Cortex of kidney (tissue), 1 donor: ENCODE measurements at places on chromosomes 3 and 15.

GRCh38 chr15:36896949-36897348 is 203.4 kb downstream of the MEIS2 start:
- no peak for DNase-seq

DNA sequence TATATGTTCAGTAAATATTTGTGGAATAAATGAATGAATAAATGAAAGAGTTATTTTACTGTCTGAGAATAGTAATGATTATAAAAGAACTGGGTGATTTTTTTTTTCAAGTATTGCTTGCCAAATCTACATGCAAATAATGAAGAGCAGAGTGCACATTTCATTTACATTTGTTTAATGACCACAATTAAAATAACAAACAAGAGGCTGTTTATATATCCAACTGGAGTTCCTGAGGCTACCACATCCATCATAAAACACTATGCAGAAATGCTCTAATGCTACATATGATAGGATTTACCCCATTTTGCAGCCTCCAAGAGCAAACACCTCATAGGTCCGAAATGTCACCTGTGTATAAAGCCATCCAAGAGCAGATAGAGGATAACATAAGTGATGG is 124.5 kb downstream of the ECT2 start:
- DNase-seq = no peak

DNA sequence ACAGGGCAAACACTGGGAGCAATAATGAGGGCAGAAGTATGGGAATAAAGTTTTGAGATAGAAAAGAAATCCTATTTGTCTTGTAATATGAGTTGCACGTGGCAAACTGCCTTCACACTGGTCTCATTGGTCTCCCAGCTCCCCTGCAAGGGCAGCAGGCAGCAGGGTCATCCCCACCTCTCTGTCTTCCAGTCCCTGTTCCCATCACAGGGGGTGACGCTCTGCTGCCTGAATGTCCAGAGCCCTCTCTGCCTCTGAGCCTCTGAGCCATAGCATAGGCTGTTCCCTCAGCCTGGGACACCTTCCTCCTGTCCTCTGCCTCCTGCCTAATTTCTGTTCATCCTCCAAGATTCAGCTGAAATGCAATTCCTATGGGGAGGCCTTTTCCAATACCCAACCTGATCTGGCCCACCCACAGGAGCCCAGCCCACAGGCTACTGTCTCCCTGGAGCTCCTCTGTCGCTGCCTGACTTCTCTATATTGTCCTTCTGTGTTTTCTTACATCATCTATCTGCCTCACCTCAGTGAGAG is 12.1 kb upstream of the SKOR1 start:
- DNase-seq = no peak

GRCh38 chr15:95228856-95229555 is 997.6 kb downstream of the MCTP2 start:
- DNase-seq = no peak

GRCh38 chr3:139830817-139831216 is 104.2 kb upstream of the CLSTN2 start:
- DNase-seq = no peak

- no peak for DNase-seq
Observed at GRCh38 chr3:86954747-86955146, 36.2 kb downstream of the VGLL3 start.
